ENCODE measurements at places on chromosomes 4 and X. TPM values are rescaled to one million over a fixed set of nuclear protein-coding genes. Genes with fewer than 3 reads are reported as not detected.

DNA sequence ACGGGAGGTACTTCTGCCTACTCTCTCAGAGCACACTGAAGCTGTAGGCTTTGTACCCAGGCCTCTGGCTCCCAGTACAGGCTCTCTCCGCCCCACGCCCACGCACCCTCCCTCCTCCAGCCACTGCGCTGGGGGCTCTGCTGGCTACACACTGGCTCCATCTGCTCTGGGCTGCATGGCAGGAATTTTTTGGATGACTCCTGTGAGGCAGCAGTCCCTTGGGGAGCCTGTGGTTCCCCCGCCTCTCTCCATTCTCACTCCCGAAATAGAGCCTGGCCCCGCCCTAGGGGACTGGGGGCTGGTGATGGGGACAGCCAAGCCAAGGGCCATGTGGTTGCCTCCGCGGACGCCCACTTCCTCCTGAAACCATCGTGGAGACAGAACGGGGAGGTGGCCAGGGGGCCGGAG is 58.1 kb upstream of the ADRA2C start:
- no peak for DNase-seq

DNA sequence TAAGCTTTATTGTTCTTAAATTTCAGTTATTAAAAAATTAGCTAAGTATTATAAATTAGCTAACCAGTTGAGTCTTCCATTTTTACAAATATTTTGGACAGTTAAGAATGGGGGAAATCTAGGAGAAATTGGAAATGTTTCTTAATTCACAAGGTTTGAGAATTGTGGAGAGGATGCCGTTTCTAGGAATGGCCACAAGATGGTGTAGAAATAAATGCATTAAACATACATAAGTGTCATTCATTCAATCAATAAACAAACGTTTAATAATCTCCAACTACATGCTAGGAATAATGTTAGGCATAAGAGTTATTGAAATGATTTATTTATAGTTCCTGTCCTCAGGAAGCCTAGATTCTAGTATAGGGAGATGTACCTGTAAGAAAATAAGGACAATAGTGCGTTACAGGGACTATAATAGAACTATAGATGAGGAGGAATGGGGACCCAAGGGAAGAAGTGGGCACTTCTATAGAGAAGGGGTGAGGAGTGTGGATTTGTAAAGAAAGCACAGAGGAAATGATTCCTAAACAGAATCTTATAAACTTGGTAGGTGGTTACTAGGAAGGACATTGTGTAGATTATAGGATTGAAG is 195.7 kb upstream of the ANK2 start:
- no peak for DNase-seq

DNA sequence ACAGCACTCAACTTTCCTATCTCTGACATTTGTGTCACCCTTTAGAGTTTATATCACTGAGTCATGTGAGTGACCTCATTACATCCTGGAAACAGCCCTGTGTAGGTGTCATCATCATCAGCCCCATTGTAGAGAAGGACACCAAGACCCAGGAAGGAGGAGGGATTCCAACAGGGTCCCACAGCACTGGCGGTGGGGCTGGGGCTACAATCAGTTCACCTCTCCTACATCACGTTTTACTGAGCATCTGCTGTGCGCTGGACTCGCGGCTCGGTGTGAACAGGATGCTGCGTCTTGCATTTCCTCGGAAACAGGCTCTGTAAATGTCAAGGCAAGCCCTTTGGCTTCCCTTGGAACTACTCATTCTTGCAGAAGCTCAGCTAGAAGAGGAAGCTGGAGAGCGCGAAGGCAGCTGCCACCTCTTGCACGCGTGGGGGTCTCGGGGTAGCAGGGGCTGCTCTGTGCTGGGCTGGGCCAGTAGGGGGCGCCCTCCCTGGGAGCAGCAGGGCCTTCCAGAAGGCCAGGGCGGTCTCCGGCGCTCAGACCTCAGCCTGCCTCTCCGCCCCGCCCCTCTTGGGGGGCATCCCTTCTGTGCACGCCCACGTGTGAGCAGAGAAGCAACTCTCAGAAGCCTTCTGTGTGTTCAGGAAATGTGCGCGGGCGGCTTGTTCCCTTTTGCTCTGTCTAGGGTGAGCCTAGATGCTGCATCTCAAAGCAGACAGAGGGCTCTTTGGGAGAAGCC is 29.0 kb downstream of the REELD1 start:
- no peak for DNase-seq

DNA sequence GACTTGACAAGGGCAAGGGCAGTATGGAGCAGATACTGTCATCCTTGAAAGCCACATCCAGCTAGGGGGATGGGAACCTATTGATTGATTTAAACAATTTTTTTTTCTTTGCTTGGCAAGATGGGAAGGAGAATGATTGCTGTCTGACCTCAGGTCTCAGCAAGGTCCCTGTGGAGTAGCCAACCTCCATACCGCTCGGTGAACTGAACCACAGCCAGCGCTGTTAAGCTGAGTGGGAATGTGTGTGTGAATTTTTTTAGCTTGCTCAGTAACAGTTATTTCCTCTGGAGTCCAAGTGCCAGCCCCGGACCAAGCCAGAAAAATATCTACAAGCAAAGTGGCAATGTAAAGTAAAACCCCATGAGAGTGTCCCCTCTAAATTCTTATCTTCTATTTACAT is 25.9 kb downstream of the DCX start:
- no peak for DNase-seq

GRCh38 chr4:115769396-115769795 is 656.0 kb upstream of the NDST4 start:
- DNase-seq, result no peak

DNA sequence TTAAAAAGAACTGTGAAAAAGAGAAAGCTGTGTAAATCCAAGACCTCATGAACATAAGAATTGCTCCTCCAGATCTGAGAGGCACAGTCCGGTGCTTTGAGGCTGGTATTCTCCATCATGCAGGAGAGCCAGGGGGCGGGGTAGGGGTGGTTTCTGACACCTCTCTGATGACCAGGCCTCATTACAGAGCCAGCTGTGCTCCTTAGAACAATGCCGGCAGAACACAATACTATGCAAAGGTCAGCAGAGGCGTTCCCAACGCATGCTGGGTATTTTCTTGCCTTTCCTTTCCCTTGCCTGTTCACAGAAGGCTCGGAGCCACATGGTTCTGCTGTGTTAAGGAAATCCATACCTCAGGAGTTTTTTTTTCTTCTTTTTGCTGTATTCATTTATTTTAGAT is 91.2 kb upstream of the SOD3 start:
- no peak for DNase-seq

- DNase-seq, result no peak
Observed at GRCh38 chr4:67616478-67616877, 58.0 kb downstream of the STAP1 start.

DNA sequence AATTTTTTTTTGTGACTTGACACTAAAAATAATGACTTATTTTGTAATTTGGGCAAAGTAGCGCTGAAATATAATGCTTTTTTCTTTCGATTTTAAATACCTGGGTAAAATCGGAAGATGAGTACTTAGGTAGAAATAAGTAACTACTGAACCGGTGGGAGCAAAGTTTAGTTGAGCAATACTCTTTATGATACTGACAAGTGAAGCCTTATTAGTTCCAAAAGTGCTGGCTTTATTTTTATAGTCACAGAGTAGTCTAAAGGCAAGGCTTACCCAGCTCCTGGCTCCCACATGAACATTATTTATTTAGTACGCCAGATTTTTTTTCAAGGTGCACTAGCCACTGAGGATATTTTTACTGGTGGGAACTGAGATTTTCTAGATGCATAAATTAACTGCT is 14.4 kb upstream of the TRPC5OS start:
- DNase-seq, result no peak

DNA sequence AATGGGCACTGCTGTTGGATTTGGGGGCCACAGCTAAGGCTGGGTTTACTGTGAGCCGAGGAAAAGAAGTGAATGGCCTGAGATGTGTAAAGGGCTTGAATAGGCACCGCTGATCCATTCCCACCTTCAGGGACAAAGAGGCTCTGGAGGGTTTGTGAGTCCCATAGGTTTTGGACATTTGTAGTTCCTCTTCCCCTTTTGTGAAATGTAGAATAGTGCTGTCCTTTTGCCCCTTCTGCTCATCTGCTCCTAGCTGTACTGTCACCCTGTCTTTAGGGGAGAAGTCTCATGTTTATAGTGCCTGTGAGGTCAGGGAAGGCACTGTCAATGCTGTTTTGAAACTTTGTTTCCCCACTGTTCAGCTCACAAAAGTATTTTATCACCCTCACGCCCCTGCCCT is 26.4 kb upstream of the CLCN4 start:
- DNase-seq, result no peak

DNA sequence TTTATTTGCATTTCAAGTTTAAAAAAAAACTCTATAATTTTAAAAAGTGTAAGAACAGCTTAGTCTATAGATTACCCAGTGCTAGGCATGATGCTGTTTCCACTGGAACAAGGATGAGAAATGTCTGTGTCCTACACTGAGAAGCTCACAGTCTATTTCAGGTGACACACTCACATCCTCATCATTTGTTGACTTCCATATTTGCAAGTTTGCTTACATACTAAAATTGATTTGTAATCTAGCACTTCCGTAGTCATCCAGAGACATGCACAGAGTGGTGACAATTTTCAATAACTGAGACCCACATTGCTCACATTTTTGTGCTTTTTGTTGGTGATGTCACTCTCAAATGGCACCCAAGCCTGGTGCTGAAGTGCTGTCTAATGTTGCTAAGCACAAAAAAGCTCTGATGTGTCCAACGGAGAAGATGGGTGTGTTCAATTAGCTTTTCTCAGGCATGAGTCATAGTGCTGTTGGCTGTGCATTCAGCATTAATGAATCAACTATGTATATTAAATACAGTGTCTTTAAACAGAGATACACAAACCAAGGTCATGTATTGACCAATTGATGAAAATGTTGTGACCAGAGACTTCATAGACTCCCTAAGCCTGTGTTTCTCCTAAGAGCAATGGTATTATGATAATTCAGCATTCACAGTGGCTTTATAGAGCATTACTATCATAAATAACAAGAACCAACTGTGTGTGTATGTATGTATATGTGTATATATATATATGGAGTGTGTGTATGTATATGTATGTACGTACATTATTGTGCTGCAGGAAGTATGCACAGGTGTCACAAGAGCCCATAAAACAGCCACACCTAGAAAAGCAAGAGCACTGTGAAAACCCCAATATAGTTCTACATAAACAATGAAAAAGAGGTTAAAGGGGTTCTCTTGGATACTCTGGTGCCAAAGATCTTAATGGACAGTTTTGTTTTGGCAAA is 31.2 kb upstream of the VCX3B start:
- no peak for DNase-seq

GRCh38 chr4:148808416-148808815 is 366.2 kb upstream of the NR3C2 start:
- no peak for DNase-seq

GRCh38 chrX:124263743-124264142 is 68.7 kb upstream of the TEX13D start:
- no peak for DNase-seq

DNA sequence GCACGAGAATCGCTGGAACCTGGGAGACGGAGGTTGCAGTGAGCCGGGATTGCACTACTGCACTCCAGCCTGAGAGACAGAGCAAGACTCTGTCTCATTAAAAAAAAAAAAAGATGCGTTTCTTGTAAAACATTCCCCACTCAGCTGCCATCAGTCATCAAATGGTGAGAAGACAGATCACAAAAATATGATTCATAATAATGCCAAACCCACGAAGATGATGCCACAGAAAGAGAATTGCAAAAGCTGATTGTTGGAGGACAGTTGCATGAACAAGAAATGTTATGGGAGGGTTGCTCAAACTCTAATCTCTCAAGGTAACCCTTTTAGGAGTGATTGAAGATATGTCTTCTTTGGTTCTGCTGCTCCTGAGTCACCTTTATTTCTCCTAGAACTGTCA is 21.4 kb upstream of the SMIM14 start:
- DNase-seq, result no peak

GRCh38 chr4:136441629-136442282 is 1090.5 kb downstream of the PCDH18 start:
- no peak for DNase-seq

DNA sequence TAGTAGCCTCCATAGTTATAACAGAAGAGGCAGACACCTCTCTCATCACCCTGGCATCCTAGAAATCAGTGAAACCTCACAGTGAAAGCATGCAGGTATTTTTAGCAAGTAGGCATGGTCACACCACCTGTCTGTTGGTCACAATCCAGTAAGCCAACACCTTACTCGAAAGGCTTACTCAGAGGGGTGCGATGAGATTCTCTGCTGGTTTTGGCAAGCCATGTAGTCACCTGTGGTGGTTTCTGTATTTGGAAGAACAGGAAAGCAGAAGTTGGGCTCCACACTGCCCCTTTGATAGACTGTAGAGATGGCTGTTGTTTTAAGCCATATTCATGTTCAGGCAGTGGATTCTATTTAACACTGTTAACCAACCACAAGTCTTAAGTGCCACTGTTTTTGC is 134.7 kb downstream of the DCLK2 start:
- DNase-seq, result no peak

GRCh38 chrX:131783555-131784308 is 239.4 kb upstream of the STK26 start:
- peak; percentile 83 for DNase-seq

DNA sequence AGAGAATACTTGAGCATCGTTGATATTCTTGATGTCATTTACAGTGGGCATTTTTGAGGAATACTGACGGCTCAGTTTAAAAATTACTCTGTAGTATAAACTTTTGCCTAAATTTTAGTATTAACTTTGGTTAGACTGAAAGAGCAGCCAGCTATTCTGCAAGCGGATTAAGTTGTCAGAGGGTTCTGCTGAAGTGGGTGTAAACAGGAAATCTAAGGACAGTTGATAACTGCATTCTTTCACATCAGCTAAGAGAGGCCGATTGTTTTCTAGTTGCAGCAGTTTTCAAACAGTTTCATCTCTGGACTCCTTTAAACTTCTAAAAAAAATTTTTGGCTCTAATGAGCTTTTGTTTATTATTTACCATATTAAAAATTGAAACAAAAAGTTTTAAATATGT is 149.6 kb downstream of the RAPGEF2 start:
- no peak for DNase-seq

- DNase-seq, result no peak
Observed at GRCh38 chrX:13367950-13368349, 48.1 kb upstream of the ATXN3L start.

- DNase-seq, result no peak
Observed at GRCh38 chr4:90099812-90100211, 27.4 kb upstream of the CCSER1 start.

DNA sequence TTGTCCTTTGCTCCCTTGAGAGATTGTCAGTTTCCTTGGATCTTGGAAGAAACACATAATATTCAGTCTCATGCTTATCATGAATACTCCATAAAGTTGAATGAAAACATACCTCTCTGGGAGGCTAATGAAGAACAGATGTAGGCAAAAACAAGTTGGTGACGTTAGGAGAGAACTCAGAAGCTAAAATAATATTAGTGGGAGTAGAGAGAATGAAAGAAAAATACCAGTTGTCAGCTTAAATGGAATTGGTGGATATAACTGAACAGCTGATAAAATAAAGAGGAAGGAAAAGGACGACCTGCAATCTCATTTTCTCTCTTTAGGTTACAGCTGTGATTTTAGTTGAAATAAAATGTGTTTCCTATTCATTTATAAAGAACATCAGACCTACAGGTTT is 124.8 kb downstream of the SNCA start:
- no peak for DNase-seq

ZFP92 gene
- total RNA-seq, result 1.6 TPM

GLRA2 gene
- not detected for total RNA-seq

CTAG1A gene
- total RNA-seq, result not detected

P2RY10 gene
- total RNA-seq, result not detected

YIPF7 gene
- total RNA-seq, result 1.4 TPM

PIR gene
- 14.3 TPM for total RNA-seq
